ENCODE measurements at places on chromosomes 11 and 22. TPM values are rescaled to one million over a fixed set of nuclear protein-coding genes. Genes with fewer than 3 reads are reported as not detected.

GRCh38 chr11:111833524-111833923 is 37.9 kb downstream of the ALG9 start:
- DNase-seq: no peak

- no peak for DNase-seq
These were observed 4.7 kb downstream of the PEX26 start for GRCh38 chr22:18082467-18082866.

DNA sequence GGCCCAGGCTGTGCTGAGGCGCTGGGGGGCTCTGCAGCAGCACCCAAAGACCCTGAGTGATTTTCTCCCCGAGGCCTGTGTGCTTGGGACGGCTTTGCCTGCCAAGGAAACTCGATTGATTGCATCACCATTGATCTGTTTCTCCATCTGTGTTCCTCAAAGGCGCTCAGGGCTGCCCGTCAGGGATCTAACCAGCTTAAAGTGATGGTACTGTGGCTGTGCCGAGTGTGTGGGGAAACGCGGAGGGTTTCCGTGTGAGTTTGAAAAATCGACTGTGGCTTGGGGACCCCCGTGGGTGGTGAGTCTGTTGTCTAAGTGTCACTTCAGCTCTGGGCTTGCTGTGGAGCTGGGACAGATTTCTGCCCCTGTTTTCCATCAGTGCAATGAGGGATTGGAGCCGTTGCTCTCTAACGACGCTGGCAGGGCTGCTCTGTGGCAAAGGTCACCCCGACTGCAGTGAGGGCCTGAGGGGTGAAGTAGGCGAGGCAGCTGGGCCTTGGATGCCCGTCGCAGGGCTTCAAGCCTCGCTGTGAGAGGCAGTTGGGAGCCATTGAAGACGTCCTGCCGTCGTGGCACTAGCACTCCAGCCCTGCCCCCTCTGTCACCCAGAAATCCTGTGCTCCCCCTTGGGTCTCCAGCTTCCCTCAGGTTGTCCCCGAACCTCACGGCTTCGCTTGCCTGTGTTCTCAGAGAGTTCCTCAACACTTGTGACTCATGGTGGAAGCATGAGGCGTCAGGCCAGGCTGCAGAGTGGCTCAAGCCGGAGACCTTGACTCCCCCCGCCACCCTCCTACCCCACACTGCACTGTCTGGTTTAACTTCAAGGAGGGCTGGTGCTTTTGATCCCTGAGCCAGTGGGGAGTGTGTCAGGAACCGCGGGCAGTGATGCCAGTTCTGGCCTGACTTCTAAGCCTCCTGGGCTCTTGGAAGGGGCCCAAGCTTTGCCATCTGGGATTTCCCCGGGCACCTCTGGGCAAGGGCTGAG is 21.8 kb downstream of the CACNA1I start:
- no peak for DNase-seq

GRCh38 chr22:49524362-49524761 is 303.3 kb downstream of the BRD1 start:
- no peak for DNase-seq

DNA sequence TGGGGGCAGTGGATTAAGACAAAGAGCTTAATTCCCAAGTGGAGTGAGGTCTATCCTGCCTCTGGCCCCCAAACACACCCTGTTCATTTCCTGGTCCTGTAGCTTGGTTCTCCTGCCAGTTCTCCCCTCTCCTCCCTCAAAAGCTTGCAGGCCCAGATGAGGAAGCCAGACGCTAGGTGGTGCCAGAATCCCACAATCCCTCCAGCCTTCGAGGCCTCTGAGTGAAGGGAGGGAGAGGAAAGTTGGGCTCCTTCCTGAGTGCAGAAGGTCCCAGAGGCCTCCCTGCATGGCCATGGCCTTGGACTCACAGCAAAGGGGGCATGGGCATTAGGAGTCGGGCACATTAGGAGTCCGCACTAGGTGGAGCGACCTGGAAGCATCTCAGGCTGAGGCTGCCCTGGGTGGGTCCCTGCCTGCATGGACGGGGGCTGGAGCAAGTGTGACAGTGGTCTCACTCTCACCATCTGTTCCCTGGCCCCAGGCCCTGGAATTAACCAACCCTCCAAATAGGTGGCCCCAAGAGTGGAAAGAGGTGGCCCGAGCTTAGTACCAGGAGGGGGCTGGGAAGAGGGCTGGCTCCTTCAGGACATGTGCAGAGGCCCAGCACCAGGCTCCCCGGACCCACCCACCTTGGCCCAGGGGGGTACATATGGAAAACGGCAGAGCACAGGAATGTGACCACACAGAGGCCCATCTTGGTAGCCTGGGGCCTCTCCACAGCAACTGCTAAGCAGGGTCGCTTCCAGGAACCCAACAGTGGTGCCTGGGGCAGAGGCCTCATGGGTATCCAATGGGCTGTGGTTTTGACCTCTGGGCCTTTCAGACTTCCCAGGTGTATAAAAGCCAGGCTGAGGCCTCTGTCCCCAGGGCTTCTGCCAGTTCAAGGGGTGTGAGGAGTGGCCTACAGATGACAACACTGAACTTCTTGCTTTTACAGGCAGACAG is 5.2 kb downstream of the FXYD2 start:
- peak; percentile 82 for DNase-seq

- DNase-seq: no peak
These were observed 52.8 kb upstream of the RRAS2 start for GRCh38 chr11:14411818-14412217.

- DNase-seq: no peak
These were observed 116.8 kb upstream of the NNMT start for GRCh38 chr11:114179234-114179941.

GRCh38 chr22:35322126-35322525 is 22.4 kb downstream of the TOM1 start:
- no peak for DNase-seq

- peak; percentile 57 for DNase-seq
These were observed at the start of gene RAC2 for GRCh38 chr22:37244114-37244921. TSS of gene RAC2 (minus strand) at chr22:37244269. CDS start at chr22:37244148, 121 bp downstream.

DNA sequence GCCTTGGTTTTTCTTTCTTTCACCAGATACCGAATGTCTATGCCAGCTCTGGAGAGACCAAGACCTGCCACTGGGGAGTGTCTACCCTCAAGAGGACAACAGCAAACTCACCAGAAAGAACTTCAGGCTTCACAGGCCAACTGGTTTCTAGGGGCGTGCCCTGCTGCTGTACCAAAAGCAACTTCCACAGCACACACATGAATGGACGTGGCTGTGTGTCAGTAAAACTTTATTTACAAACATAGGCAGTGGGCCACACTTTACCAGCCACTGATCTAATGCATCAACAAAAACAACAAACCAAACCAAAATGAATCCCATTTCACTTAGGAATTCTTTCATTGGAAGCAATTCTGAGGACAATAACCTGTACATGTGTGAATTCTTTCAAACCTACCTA is 16.7 kb downstream of the DEAF1 start:
- no peak for DNase-seq

DNA sequence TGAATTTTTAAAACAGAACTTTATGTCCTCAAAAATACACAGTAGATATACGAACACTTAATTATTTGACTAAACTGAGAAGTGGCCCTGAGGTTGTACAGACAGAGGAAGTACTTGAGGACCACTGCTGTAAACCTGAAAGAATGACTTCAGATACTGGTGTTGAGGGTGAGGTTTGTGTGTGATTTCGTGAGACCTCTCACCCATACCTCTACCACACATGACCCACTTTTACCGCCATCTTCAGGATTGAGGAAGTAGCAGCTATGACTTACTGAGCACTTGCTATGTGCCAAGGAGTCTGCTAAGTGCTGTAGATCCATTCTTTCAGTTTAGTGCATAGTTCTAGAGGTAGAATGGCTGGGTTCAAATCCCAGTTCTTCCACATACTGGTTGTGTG is 21.9 kb downstream of the MMP13 start:
- no peak for DNase-seq

DNA sequence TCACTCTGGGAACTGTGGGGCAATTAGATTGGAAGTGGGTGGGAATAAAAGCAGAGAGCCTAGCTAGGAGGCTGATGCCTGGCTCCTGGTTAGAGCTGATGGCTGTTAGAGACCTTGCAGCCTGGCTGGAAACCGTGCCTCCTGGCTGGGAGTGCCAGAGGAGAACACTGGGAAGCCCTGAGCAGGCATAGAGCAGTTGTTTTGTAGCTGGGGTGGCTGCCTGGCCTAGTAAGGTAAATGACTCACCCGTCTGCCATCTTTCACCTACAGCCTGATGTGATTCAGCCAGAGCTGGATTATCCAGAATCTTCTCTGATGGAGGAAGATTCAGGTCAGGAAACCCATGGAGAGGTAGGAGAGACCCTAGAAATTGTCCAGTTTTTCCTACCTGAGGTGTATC is 6.1 kb downstream of the UQCR10 start:
- no peak for DNase-seq

DNA sequence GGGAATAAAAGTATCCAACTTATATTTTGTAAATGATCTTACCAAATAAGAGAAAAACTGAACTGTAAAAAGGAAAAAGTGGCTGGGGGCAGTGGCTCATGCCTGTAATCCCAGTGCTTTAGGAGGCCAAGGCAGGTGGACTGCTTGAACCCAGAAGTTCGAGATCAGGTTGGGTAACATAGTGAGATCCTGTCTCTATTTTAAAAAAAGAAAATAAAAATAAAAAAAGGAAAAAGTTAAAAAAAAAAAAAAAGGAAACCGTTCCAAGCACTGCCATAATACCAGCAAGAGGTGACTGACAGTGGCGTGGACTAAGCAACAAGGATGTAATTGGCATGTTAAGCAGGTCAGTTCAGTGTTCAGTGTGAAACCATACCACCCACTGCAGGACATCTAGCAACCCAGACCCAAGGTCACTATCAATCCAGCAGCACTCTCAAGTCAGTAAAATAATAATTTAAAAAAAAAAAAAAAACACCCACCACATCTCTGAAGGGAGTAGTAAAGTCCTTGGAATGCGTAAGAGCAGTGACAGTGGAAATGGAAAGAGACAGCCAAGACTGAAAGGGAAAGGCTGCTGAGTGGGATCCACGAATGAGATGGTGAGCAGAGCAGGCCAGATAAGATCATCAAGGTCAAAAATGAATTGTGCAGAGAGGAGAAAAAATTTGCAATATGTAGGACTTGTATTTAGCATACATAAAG is 43.6 kb downstream of the MAPK1 start:
- DNase-seq: no peak

The OR8G5 gene
- total RNA-seq: not detected

The HEPN1 gene
- total RNA-seq: not detected

The PRAME gene
- 1.4 TPM for total RNA-seq

The TRMU gene
- 103 TPM for total RNA-seq

The FAT3 gene
- 30.9 TPM for total RNA-seq

The MS4A1 gene
- total RNA-seq: 0.71 TPM

The OR52E4 gene
- not detected for total RNA-seq

The LRRC32 gene
- 1.6 TPM for total RNA-seq

The PRG3 gene
- total RNA-seq: not detected

The PPFIBP2 gene
- total RNA-seq: 12.9 TPM

The MUC6 gene
- 0.07 TPM for total RNA-seq
